ENCODE measurements at places on chromosomes 3 and 15. TPM values are rescaled to one million over a fixed set of nuclear protein-coding genes. Genes with fewer than 3 reads are reported as not detected.

FAM219B gene
- total RNA-seq = 44.9 TPM

STX19 gene
- 7.2 TPM for total RNA-seq

UBAP1L gene
- total RNA-seq = 2.3 TPM

DNA sequence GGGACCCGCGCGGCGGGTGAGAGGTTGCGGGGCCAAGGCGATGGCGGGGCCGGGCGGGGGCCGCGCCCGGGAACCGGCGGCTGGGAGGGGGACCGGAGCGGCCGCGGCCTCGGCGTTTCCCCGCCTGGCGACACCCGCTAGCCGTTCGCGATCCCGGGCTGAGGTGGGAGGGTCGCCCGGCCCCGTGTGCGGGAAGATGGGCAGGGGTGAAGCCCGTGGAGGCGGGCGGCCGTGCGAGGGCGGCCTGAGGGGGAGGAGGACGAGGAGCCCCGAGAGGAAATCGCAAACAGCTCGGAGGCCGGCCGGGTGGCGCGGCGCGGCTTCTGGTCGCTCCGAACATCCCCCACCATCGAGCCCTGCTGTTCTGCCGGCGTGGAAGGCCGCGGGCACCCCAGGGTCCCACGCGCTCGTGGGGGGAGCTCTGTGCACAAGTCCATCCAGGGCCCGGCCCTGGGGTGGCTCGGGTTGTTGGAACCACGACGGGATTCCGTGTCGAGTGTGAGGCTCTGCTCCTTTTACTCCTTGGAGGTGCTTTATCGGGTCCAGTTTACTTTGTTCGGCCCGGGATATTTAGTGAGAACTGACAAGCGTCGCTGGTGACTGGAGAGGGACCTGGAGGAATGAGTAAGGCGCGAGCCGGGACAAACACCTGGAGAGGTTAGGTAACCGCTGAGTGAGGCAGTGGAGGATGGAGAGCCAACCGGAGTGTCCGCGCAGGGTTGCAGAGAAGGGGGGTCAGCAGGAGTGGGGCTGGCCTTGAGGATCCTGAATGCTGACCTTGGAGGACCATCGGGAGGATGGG, 728 bp downstream of the CRTC3 start:
- DNase-seq = no peak

DNA sequence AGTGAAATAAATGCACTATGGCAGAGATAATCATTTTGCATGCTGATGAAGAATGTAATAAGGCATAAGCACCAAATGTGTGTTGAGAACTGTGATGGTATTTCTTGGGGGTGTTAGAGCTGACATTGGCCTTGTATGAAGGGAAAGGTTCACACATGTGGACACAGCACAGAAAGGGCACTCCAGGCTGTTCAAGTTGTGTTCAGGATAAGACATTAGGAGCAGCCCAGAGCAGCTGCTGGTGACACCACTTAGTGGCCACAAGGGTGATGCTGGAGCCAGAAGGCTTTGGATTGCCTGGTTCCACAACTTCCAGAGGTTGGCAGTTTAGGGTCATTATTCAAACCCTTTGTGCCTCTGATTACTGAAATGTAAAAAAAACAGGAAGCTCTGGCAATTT, 155.4 kb downstream of the GOLGA6L6 start:
- no peak for DNase-seq

- no peak for DNase-seq
These were observed 89.0 kb upstream of the LPP start for GRCh38 chr3:188064831-188065493.

DNA sequence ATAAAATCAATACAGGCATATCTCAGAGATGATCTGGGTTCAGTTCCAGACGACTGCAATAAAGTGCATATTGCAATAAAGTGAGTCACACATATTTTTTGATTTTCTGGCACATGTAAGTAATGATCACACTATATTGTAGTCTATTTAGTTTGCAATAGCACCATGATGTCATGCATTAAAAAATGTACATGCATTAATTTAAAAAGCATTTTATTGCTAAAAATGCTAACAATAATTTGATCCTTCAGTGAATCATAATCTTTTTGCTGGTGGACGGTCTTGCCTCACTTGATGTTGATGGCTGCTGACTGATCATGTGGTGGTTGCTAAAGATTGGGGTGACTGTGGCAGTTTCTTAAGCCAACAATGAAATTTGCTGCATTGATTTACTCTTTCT, 511.1 kb downstream of the OTOL1 start:
- DNase-seq = no peak

TNFSF10 gene
- 105 TPM for total RNA-seq

- DNase-seq = no peak
These were observed 3.5 kb downstream of the TKT start for GRCh38 chr3:53252096-53252946.

DNA sequence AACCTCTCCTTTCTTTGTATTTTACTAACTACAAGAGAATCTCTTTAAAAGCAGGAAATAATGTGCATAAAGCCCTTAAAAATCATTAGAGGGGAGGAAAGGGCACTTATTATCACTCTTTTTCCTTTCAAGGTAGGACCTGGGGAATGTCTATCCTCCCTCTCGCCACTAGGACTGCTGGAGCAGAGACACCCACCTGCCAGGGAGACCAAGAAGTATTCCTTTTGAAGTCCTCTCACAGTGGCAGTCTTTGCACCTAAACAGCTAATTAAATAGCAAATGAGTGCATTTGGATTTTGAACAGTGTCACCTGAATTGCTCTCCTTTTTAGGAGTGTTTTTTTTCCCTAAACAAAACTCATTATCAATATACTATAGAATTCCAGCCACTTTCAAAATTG, 874.1 kb downstream of the ZPLD1 start:
- no peak for DNase-seq

GRCh38 chr3:164539215-164539614, 539.1 kb downstream of the SI start:
- DNase-seq = no peak

- DNase-seq = no peak
These were observed 168.8 kb upstream of the VEPH1 start for GRCh38 chr3:157672061-157672460.

- DNase-seq = no peak
These were observed 18.5 kb downstream of the PRR23E start for GRCh38 chr3:127211118-127212060.

CYP8B1 gene
- total RNA-seq = not detected

LRTM1 gene
- not detected for total RNA-seq

GRCh38 chr3:156764751-156765150, 61.4 kb upstream of the LEKR1 start:
- no peak for DNase-seq

RHOA gene
- total RNA-seq = 290 TPM

RHOV gene
- 146 TPM for total RNA-seq

DNA sequence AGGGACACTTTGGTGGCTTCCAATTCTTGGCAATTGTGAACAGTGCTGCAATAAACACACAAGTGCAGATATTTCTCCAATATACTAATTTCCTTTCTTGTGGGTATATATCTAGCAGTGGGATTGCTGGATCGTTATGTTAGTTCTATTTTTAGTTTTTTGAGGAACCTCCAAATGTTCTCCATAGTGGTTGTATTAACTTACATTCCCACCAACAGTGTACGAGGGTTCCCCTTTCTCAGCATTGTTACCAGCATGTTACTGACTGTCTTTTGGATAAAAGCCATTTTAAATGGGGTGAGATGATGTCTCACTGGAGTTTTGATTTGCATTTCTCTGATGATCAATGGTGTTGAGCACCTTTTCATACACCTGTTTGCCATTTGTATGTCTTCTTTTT, 92.8 kb downstream of the DAPK2 start:
- DNase-seq = no peak

GRCh38 chr3:52146811-52147210, 7.4 kb downstream of the POC1A start:
- DNase-seq = no peak

MKRN3 gene
- total RNA-seq = 5.5 TPM

GRCh38 chr3:123444023-123444422, 4.9 kb downstream of the ADCY5 start:
- DNase-seq = no peak

DNA sequence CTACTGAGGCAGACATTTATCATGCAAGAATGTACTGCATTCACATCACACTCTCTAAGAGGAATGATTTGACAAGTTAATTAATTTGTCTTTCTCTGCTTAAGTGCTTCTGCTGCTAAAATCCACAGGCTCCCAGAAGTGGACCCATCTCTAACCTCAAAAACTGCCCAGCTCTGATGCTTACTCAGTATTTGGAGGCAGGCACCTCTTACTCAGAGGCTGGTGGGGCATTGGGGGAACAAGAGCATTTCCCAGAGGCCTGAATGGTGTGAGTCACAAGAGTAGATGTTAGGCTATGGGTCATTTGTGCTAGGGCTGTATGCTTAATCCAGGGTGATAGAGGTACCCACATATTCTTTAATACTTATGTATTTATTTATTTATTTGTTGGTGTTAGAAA, 34.4 kb upstream of the HCN4 start:
- no peak for DNase-seq

GRCh38 chr3:177190756-177191681, 6.3 kb downstream of the TBL1XR1 start:
- DNase-seq = no peak

Measured in esophagus squamous epithelium (tissue), 5 donors.